Activated naive CD4-positive, alpha-beta T cell (primary cell): ENCODE measurements at places on chromosomes 16 and 17.

DNA sequence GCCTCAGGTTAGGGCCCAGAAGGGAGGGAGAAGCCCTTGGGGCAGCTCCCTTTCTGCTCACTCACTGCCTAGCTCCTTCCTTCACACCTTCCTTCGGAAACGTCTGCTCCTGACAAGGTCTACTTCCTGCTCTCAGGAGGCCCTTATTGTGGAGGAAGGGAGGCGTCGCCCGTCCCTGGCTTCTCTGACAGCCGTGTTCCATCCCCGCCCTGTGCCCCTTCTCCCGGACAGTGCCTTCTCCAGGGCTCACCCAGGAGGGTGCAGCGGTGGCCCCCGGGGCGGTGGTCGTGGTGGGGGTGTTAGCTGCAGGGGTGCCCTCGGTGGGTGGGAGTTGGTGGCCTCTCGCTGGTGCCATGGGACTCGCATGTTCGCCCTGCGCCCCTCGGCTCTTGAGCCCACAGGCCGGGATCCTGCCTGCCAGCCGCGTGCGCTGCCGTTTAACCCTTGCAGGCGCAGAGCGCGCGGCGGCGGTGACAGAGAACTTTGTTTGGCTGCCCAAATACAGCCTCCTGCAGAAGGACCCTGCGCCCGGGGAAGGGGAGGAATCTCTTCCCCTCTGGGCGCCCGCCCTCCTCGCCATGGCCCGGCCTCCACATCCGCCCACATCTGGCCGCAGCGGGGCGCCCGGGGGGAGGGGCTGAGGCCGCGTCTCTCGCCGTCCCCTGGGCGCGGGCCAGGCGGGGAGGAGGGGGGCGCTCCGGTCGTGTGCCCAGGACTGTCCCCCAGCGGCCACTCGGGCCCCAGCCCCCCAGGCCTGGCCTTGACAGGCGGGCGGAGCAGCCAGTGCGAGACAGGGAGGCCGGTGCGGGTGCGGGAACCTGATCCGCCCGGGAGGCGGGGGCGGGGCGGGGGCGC lies 231.9 kb downstream of the SEC14L1 start:
- DNase-seq = peak; percentile 25

DNA sequence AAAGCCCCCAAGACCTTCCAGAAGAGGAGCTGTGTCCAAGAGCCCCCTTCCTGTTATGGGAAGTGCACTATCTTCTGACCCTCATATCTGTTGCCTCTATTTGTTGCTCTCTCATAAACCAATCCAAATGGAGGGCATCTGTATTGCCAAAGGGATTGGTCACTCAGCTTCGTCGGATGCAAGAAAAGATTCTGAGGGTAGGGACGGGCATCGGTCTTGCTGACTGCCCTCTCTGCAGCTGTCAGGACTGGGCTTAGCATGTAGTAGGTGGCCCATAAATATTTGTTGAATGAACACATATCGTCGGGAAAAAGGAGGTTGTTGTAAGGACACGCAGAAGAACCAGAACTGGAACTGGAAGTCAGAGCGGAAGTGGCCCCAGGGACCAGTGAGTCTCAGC lies 44.1 kb downstream of the CCDC42 start:
- no peak for DNase-seq

DNA sequence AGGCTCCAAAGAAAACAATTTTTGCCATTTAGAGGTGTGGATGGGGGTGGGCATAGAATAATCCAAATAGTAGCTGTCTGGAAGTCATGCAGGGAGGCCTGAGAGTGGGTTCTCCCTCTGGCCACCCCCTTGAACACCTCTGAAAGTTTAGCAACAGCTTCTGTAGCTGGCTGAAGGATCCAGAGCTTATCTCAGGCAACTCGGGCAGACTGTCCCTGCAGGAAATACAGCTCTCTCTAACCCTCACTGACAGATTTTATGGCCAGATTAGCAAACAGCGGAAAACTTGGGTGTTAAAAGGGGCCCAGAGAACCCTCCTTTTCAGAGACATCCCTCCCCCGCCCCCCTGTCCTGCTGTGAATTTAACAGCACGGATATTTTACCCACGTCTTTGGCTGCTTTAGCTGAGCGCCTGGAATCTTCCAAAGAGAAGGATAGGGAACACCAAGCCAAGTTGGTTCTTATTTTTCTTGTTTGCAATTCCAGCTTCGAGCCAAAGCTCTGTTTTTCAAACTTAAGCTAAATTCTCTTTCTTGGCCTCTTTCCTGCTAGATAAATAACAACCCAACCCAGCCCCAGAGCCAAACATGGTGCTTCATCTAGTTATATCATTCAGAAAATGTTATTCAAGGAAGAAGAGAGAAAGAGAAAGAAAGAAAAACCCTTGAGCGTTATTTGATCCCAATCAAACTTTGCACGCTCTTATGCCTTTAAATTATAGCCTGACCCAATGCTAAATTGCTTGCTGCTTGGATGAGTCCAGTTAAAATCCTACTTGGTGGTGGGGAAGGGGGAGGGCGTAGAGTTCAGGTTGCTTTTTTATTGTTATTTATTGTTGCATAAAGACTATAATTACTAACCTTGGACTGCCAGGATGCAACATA lies 2.3 kb upstream of the HOXB2 start:
- DNase-seq = no peak

DNA sequence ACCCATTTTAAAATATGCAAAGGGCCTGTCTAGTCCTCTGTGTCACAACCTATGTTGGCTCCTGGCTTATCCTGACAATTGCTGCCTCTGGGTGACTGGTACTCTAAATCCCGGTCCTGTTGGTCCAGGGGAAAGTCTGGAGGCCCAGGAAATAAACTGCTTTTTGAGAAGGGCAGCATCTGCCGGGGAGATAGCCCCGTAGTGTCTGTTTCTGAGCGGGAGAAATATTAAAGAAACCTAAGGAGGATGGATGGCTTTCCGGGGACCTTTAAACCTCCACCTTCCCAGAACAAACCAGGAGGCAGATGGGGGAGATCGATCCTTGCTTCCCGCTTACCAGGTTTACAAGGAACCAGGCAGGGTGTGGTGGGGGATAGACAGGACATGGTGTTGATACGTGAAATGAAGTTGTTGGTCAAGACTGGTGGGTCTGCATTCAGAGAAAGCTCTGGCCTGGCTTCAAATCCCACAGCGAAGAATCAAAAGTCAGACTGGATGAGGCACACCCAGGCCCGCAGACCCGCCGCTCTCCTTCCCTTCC lies 3.8 kb downstream of the HOXB2 start:
- no peak for DNase-seq

DNA sequence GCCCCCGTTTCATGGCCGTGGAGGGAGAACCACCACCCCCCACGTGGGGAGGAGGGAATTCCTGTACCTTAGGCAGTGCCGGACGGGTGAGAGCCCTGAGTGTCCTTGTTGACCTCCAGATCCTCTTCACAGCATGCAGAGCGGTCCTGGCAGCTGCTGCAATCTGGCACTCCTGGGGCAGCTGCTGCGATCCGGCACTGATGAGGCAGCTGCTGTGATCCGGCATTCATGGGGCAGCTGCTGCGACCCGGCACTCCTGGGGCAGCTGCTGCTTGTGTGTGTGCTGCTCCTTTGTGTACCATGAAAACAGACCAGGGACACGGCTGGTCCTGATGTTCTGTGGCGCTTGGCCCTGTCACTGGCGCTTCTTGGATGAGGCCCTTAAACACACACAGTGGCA lies 12.8 kb downstream of the ZNF778 start:
- DNase-seq = no peak

GRCh38 chr16:10756574-10756973 lies 12.9 kb downstream of the NUBP1 start:
- no peak for DNase-seq

- DNase-seq = no peak
Measured at GRCh38 chr16:57617604-57618111, 10.8 kb upstream of the ADGRG1 start.

DNA sequence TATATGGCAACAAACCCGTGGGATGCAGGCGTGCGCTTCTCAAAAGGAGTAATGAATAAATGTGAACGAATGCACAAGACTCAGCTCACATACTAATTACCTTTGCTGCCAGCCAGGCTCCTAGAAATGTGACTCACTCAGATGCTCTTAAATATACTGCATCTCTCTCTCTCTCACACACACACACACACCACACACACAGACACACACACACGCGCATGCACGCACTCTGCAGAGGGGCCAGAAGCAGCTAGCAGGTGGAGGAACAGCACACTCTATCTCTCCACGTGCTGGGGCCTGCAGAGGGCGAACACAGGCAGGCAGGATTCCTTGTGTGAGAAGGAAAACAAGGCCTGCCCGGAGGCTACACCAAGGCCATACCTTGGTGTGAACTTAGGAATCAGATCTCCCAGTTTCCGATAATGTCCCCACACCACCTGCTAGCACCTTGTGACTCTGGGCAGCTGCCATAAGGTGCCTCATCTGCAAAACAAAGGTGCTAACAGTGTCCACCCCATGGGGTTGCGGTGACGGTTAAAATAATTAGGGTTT lies 5.3 kb downstream of the GPRC5B start:
- DNase-seq = no peak

GRCh38 chr17:40026816-40027613 lies 11.8 kb downstream of the CSF3 start:
- DNase-seq = peak; percentile 37

GRCh38 chr16:19914877-19915276 lies 30.2 kb upstream of the GPRC5B start:
- DNase-seq = no peak

GRCh38 chr16:21071741-21072140 lies 78.9 kb downstream of the DNAH3 start:
- DNase-seq = no peak

- no peak for DNase-seq
Measured at GRCh38 chr16:28280881-28281836, 11.2 kb upstream of the SBK1 start.

- DNase-seq = peak; percentile 65
Measured at GRCh38 chr17:47649972-47650524, 329 bp downstream of the KPNB1 start.

DNA sequence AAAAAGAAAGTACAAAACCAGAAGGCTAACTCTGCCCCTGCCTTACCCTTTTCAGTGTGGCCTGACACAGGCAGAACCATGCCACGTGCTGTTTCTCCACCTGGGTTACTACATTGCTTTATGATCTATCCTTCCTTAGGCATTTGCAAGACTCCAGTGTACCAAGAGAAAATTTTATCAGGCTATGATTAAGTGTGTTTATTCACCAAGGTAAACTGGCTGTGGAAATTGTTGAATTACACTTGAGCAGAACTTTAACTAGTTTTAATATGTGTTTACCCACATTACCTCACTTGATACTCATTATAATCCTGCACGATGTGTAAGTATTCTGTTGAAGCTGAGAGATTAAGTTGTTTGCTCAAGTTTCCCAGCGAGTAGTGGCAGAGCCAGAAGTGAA lies 129.7 kb upstream of the MYOCD start:
- DNase-seq = no peak

- no peak for DNase-seq
Measured at GRCh38 chr17:32211671-32212070, 54.0 kb upstream of the RHBDL3 start.

GRCh38 chr17:5846001-5846400 lies 224.2 kb upstream of the WSCD1 start:
- no peak for DNase-seq

- DNase-seq = no peak
Measured at GRCh38 chr17:67456103-67456502, 79.0 kb downstream of the PITPNC1 start.

DNA sequence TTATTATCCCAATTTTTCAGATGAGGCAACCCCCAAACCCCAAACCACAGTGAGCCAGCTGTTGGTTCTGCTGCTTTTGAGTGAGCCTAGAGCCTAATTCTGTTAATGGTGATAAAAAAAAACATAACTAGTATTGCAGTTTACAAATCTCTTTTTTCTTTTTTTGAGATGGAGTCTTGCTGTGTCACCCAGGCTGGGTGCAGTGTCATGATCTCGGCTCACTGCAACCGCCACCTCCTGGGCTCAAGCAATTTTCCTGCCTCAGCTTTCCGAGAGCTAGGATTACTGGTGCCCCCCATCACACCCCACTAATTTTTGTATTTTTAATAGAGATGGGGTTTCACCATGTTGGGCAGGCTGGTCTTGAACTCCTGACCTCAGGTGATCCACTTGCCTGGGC lies 3.1 kb downstream of the WNT9B start:
- no peak for DNase-seq

- DNase-seq = no peak
Measured at GRCh38 chr17:80611816-80612215, 67.2 kb downstream of the RPTOR start.

DNA sequence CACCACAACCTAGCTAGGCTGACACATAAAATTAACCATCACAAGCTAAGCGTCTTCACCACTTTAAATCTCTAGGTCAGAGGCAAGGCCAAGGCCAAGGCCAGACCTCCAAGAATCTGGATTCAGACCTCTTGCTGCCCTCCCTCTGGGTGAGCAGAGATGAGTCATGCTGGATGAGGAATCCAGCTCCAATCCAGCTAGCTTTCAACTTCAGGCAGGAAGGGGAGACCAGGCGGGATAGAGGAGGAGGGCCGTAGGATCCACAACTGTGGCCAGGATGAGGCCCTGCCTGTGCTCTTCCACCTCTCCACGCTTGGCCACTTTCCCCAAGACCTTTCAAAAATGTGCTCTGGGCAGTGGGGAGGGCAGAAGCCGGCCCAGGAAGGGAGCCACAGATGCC lies 14.7 kb downstream of the LRRC75A start:
- no peak for DNase-seq

- DNase-seq = no peak
Measured at GRCh38 chr16:84295203-84295860, 654 bp downstream of the WFDC1 start.

DNA sequence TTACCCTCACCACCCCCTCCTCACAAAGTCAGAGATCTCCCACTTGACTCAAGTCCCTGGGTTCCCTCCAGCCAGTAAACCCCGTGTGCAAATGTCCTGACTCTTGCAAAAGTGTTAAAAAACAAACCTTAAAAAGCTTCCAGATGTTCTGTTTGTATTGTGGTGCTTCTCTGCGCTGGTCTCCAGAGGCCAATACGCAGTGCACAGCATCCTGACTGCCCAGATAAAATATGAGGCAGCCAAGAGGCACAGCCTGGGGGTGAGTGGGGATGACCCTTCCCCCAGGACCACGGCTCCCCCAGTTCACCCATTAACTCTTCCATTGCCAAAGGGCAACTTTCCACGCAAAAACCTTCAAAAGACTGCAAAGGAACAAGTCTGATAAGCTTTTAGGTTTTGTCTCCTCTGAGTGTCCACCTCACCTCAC lies 291.8 kb downstream of the SOX9 start:
- no peak for DNase-seq

DNA sequence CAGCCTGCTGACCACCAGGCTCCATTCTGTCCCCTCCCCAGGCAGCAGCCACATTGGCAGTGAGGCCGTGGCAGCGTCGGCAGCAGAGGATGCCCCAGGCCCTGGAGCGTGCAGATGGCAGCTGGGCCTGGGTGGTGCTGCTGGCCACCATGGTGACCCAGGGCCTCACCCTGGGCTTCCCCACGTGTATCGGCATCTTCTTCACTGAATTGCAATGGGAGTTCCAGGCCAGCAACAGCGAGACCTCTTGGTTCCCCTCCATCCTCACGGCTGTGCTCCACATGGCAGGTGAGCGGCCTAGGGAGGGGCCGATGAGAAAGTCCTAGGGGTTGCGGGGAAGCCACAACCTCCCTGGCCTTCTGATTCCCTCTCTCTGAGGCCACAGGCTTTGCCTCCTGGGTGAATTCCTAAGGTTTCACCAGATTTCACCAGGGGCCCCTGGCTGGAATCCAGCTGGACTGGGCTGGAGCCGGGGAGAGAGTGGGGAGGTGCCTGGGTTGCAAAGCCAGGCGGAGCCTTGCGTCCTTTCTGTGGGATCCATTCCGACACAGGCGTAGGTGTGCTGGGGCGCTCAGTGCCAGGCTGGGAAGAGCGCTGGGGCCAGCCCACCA lies 5.9 kb downstream of the SLC16A5 start:
- DNase-seq = no peak
